ENCODE measurements at places on chromosomes 3 and 15. TPM values are rescaled to one million over a fixed set of nuclear protein-coding genes. Genes with fewer than 3 reads are reported as not detected.

LPCAT4 gene
- 28.7 TPM for total RNA-seq

FETUB gene
- not detected for total RNA-seq

NOX5 gene
- total RNA-seq, result 0.23 TPM

DNA sequence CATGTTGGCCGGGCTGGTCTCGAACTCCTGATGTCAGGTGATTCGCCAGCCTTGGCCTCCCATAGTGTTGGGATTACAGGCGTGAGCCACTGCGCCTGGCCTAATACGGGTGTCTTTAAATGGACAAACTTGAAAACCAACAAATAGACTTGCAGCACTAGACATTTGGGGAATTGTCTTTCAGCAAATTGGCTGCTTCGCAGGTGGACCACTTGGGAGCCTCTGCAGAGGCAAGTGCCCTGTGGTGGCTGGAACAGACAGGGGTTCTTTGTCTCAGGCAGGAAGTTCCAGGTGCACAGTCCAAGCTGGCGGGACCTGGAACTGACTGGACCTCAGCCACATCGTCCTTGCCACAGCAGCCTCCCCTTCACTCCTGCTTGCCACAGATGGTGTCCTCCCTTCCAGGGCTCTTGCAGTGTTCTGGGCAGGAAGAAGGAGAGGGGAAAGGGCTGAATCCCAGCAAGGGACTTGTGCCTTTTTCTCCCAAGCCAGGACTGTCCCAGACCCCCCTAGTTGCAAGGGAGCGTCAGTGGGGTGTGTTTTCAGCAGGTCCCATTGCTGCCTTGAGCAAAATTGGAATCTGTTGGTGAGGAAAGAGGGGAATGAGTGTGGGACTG lies 94.3 kb downstream of the TBC1D2B start:
- no peaks in the 10 kb centered on the region for H3K36me3 ChIP-seq
- peaks cover 23% of the 10 kb centered on the region for H3K27me3 ChIP-seq
- no peak overlapping the region for H3K4me3 ChIP-seq
- H3K27ac ChIP-seq, result no peak overlapping the region
- no peak for DNase-seq
- no peaks in the 10 kb centered on the region for H3K4me1 ChIP-seq

GRCh38 chr3:128226795-128227395 lies 73.6 kb downstream of the EEFSEC start:
- DNase-seq, result peak; percentile 6
- H3K4me1 ChIP-seq, result peaks cover 15% of the 10 kb centered on the region
- peaks cover 3% of the 10 kb centered on the region for H3K27me3 ChIP-seq
- no peak overlapping the region for H3K27ac ChIP-seq
- H3K36me3 ChIP-seq, result peaks cover 23% of the 10 kb centered on the region
- no peak overlapping the region for H3K4me3 ChIP-seq

GRCh38 chr3:23751212-23751723 lies 54.5 kb upstream of the UBE2E1 start:
- H3K27ac ChIP-seq, result no peak overlapping the region
- no peak overlapping the region for H3K4me3 ChIP-seq
- H3K4me1 ChIP-seq, result peaks cover 24% of the 10 kb centered on the region
- no peaks in the 10 kb centered on the region for H3K36me3 ChIP-seq
- peaks cover 1% of the 10 kb centered on the region for H3K27me3 ChIP-seq

- H3K36me3 ChIP-seq, result peaks cover 12% of the 10 kb centered on the region
- H3K27ac ChIP-seq, result no peak overlapping the region
- no peak overlapping the region for H3K4me3 ChIP-seq
- H3K27me3 ChIP-seq, result no peaks in the 10 kb centered on the region
These were observed 17.6 kb downstream of the ZDHHC3 start for GRCh38 chr3:44958386-44958785.

- H3K4me3 ChIP-seq, result no peak overlapping the region
- H3K4me1 ChIP-seq, result no peaks in the 10 kb centered on the region
- no peak overlapping the region for H3K27ac ChIP-seq
These were observed 380.8 kb upstream of the NDN start for GRCh38 chr15:24067733-24068501.

DNA sequence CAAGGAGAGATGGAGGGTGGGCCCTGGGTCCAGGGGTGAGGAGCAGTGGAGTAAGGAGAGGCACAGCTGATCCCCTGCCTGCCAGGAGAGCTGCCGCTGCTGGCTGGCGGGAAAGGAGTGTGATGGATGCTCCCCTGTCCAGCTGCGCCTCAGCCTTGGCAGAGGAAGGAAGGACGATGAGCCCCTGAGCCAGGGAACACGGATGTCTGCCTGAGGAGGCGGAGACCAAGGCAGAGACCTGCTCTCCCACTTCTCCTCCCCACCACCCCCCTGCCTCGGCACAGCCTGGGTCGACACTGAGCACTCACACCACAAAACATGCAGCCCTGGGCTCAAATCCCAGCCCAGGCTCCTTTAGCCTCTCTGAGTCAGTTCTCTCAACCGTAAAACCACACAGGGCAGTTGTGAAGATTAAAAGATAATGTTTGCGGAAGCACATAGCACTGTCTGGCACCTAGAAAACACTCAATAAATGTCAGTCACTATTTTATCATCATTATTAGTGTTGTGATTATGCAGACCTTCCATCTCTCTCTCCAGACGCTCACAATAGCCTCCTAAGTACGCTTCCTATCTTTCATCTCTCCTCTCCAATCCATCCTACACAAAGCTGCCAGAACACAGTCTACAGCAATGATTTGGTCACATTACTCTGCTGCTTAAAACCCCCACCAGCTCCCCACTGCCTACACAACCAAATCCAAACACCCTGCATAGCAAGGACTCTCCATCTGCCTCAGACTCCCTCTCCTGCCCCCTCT lies 52.2 kb downstream of the SEMA5B start:
- DNase-seq, result peak; percentile 80
- peak overlapping the region; percentile 21 for H3K4me3 ChIP-seq
- H3K27ac ChIP-seq, result no peak overlapping the region
- no peaks in the 10 kb centered on the region for H3K36me3 ChIP-seq

DNA sequence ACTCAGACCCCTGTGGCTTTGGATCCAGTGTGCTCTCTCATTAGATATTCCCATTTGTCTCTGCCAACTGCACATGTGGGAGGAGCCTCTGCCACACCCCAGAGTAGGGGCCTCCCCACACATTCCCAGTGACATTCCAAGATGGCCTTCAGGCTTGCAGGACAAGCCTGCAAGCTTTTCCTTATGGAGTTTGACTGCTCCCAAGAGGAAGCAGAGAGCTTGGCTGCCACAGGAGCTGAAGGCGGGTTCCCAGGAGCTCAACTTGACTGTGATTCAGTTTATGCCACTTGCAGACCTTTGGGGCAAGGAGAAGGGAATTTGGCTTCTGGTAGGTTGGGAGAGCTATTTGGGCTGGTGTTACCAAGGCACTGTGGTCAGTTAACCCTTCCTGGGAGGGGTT lies 22.5 kb upstream of the EPHB1 start:
- H3K4me1 ChIP-seq, result no peaks in the 10 kb centered on the region
- DNase-seq, result no peak
- H3K27ac ChIP-seq, result no peak overlapping the region
- H3K36me3 ChIP-seq, result no peaks in the 10 kb centered on the region
- peaks cover 17% of the 10 kb centered on the region for H3K27me3 ChIP-seq
- H3K4me3 ChIP-seq, result no peak overlapping the region

- DNase-seq, result no peak
- H3K27me3 ChIP-seq, result peaks cover 8% of the 10 kb centered on the region
- peaks cover 93% of the 10 kb centered on the region for H3K4me1 ChIP-seq
- H3K36me3 ChIP-seq, result peaks cover 74% of the 10 kb centered on the region
- peak overlapping the region; percentile 95 for H3K27ac ChIP-seq
These were observed 12.1 kb downstream of the NR2F2 start for GRCh38 chr15:96342406-96343112.

GRCh38 chr3:120559242-120560061 lies 36.7 kb upstream of the NDUFB4 start:
- peak; percentile 85 for DNase-seq
- peak overlapping the region; percentile 98 for H3K27ac ChIP-seq
- no peaks in the 10 kb centered on the region for H3K27me3 ChIP-seq
- H3K4me1 ChIP-seq, result peaks cover 63% of the 10 kb centered on the region

DNA sequence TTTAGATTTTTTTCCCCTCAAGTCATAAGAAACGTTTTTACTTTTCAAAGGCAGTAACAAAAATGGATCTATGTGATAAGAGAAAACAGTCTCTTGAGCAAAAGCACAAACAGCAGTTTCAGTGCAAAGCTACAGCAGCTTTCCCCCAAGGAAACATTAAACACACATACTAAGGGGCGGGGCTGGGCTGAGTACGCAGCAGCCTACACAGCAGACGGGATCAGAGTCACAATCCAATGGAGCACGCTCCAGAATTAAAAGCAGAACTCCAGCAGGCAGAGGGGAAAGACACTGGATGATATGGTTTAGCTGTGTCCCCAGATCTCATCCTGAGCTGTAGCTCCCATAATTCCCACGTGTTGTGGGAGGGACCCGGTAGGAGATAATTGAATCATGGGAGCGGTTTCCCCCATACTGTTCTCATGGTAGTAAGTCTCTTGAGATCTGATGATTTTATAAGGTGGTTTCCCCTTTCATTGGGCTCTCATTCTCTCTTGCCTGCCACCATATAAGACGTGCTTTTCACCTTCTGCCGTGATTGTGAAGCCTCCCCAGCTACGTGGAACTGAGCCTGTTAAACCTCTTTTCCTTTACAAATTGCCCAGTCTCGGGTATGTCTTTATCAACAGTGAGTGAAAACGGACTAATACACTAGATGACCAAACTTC lies 116.2 kb upstream of the SLCO3A1 start:
- DNase-seq, result no peak
- H3K36me3 ChIP-seq, result no peaks in the 10 kb centered on the region
- no peaks in the 10 kb centered on the region for H3K27me3 ChIP-seq
- H3K27ac ChIP-seq, result no peak overlapping the region

Data from HFFc6 (cell line).